ENCODE measurements at places on chromosomes 3 and 15.

DNA sequence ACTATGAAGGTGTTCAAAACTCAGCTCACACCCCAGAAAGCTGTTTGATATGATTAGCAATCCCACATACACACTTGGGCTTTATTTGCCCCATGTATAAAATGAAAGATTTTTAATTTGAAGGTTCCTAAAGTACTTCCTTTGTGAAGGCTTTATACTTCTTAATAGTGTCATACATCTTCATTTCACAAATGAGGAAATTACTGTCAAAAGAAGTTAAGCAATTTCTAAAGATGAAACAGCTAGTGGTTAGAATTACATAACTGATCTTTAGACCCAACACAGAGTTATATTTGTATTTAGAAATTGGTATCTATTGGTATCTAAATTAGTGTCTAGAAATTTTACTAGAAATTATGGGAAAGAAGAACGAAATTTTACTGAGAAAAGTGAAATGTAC is 7.1 kb downstream of the CD200R1 start:
- no peak for DNase-seq

- peak; percentile 31 for DNase-seq
Measured at GRCh38 chr3:123291404-123291803, 89.7 kb downstream of the SEC22A start.

GRCh38 chr3:11307830-11308432 is 35.7 kb downstream of the ATG7 start:
- DNase-seq: no peak

- no peak for DNase-seq
Measured at GRCh38 chr15:68205558-68205944, 419 bp upstream of the CALML4 start.

DNA sequence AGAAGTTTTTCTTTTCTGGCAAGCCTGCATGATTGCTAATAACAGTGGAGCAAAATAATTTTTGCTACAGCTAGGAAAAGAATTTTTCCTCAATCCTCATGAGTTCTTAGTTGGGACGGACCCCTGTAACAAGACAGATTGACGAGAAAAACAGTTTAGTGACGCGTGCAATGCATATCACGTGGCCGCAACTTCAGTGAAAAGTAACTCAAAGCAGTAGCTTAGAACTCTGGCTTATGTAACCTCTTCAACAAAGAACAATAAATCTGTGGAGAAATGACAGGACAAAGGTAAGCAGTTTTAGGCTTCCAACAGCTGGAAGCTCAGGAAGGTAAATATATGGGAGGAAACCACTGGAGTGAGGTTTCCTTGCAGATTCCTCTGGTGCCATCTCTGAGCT is 19.7 kb downstream of the FAM107A start:
- DNase-seq: no peak

Measured in right lobe of liver (tissue), 6 donors.